ENCODE measurements at places on chromosomes 2 and 18. TPM values are rescaled to one million over a fixed set of nuclear protein-coding genes. Genes with fewer than 3 reads are reported as not detected.

DNA sequence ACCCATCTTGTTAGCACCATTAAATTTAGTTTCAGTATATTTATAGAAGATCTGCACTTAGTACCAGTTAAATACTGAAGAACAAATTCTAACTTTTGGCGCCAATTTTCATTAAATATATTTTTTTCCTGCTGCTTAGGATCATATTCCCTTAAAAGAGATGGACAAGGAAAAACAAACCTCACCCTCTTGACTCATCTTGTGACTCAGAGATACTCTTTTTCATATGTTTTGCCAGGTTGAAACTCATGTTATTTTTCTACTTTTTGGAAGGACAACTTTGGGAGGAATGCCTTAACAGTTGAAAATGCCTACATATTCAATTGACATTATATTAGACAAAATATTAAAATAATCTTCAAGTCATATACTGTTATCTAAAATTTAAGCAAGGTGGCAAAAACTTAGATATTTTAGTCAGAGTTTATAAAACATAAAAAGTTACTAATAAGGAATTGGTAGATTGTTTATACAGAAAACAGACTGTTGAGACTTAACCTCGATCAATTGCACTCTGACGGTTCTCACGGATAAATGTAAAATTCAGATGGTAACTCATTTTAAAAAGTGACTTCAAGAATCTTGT, 36.2 kb downstream of the PNO1 start:
- DNase-seq: no peak

DNA sequence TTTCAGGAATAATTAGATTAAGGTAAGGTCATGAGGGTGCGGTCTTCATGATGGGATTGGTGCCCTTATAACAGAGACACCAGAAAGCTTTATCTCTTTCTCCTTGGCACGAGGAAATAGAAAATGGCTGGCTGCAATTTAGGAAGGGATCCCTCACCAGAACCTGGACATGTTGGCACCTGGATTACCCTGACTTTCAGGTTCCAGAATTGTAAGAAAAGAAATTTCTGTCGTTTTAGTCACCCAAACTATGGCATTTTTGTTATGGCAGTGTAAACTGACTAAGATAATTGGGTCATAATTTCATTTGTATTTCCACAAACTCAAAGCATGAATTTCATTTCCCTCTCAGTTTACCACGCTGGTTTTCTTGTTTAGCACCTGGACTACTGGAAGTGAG, 473.6 kb downstream of the PTH2R start:
- DNase-seq: no peak

GRCh38 chr2:10239561-10239967, 63.1 kb upstream of the HPCAL1 start:
- no peak for DNase-seq

The MTCL1 gene
- 182 TPM for total RNA-seq

- peak; percentile 86 for DNase-seq
Measured at GRCh38 chr18:61893971-61894750, 1.4 kb upstream of the RNF152 start.

The ASTL gene
- total RNA-seq: not detected

DNA sequence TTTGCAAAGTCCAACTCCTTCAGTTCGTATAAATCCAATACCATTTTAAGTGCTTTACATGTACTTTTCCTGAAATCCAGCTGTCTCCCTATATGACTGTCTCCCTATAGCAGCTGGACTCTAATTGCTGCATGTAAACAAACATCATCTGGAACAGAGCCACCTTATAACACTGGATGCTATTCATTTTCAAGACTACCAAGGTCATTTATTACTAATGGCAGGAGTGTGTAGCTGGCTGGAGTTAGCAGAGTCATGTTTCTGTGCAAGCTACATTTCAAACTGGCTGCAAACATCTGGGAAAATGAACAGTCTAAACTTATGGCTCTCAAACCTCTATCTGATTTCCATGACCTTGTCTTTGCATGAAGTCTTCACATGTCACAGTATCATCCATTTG, 575.2 kb downstream of the PIK3C3 start:
- no peak for DNase-seq

DNA sequence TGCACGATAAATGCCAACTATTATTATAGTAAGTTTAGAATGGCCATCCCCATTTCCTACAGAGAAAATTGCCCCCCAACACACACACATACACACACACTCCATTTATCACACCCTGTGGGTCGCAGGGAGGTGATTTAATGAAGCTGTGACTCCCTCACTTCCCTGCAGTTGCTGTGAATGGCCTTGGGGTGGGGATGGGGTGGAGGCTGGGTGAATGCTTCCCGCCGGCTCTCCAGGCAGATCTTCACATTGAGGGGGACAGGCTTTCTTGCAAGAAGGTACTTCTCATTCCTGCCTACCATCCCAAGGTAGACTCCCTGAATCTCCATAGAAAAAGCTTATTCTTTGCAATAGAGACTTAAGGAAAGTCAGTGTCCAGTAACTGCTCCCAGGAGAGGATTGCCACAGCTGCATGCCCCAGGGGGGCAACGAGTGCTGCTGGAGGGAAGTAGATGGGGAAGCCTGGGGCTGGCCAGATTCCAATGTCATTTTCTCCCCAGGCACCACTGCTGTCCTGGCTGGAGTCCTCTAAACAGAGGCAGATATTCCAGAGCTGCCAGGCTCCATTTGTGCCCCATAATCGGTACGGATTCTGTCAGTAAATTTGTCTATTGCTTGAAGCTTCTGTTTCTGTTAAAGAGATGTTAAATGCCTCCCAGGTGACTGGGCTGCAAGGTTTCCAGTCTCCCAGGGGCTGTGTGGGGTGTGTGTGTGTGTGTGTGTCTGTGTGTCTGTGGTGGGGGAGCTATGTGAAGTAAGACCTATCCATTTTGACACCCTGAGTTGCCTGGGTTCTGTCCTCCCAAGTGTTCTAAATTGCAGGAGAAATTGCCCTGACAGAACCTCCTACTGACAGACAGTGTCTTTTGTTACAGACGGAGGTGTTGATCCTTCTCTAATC, 265.5 kb downstream of the SRBD1 start:
- peak; percentile 2 for DNase-seq

- no peak for DNase-seq
Measured at GRCh38 chr2:172859581-172860335, 124.1 kb downstream of the RAPGEF4 start.

DNA sequence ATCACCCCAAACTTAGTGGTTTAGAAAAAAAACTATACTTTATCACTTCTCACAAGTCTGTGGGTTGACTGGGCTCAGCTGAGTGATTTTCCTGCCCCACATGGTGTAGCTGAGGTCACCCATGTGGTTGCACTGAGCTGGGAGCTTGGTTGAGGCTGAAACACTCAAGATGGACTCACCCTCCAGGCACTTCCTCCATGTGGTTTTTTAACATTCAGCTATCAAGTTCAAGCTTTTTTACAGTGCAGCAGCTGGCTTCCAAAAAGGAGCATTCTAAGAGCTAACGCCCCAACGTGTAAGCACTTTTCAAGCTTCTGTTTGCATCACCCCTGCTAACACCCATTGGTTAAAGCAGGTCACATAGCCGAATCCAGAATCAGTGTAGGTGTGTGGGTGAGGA, 105.9 kb upstream of the CREB1 start:
- DNase-seq: no peak

The MRPS5 gene
- total RNA-seq: 54.0 TPM

- DNase-seq: peak; percentile 70
Measured at GRCh38 chr2:67840460-67841068, 222.2 kb downstream of the C1D start.

DNA sequence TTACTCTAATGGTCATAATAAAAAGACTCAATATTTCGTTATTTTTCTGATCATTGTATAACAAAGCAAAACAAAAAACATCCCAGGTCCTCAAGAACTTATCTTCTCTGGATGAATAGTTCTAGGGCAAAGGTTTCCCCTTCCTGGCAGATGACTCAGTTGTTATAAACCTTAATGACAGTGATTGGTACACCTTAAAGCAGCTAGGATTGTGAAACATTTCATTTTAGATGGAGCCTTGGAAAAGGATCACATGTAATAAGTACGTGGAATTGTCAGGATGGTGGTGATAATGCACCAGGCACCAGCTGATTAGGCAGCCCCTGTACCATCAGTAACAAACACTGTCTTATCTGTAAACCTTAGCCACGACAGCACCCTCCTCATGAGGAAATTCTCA, 47.2 kb downstream of the MEP1B start:
- no peak for DNase-seq

DNA sequence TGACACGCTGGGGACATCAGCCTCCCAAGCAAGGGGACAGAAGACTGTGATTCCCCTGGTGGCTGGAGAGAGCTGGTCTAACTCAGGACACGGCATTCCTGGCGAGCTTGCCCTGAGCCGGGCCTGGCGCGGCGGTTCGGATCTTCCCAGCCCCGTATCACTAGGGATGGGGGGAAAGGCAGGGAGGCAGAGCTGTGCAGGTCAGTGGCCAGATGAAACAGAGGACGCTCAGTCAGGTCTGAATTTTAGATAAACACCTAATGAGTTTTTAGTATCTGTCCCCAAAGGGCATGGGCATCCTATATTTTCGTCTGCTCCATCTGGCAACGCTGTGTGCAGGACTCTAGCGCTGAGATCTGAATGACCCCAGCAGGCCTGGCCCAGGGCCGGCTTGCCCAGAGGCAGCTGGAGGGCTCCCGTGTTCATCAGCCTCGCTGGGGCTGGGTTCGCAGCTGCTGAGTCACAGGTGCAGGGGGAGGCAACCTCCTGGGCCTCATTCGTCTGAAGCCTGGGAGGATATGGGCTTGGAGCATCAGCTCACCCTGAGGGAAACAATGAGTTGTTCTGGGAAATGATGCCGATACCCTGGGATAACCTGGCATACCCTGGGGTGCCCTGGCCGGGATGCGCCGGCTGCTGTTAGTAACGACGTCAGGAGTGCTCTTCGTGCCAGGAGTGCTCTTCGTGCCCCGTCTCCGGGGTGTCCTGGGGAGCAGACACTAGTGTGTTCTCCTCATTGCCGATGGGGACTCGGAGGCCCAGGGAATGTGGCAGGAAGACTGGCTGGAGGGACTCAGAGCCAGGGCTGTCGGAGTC, 48.1 kb upstream of the HPCAL1 start:
- no peak for DNase-seq

The CPO gene
- 0.23 TPM for total RNA-seq

GRCh38 chr2:32168513-32168912, 2.8 kb downstream of the SLC30A6 start:
- no peak for DNase-seq

DNA sequence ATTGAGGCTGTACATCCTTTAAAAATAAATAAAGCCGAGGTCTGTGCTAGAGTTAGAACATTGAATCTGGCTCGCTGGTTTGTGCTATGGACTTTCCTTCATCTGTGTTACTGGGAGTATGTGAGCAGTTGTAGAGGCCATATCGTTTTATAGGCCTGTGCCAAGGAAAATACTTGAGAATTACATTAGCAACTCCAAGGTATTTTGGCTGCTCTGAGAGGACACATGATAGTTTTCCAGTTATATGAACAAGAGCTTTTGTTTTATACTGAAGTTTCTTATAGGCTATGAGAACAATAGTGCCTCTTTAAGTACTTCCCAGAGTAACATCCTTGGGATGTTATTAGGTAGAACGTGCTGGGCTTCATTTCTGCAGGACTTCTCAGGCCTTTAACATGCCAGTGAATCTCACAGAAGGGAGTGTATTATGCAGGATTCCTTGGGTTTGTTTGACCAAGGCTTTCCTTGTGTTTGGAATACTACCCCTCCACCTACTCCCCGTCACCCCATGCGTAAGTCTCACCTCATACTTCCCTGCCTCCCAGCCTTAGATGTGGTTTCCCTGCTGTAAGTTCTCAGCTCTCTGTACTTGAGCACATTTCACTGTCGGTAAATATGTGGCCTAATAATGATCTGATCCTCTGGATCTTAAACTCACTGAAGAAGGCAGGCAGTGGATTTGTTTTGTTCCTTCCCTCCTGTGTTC, 21.0 kb downstream of the TCF7L1 start:
- DNase-seq: no peak

- DNase-seq: no peak
Measured at GRCh38 chr18:58756596-58757240, 85.5 kb downstream of the MALT1 start.

The NXPH2 gene
- total RNA-seq: not detected

DNA sequence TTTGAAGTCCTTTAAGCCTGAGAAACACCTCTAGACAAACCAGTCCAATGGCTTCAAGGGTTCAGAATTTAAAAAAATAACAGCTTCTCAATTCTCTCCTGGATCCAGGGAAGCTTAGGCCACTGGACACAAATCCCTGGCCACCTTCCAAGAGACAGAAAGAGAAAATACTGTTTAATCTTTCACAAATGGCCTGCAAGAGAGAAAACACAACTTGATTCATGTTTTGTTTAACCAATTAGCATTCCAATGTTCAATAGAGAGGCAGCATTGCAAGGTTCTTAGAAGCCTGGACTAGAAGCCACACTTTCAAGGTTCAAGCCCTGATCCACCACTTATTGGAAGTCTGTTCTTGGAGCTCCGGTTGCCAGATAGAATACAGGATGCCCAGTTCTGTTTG, 109.0 kb upstream of the PARD3B start:
- no peak for DNase-seq

The NTSR2 gene
- not detected for total RNA-seq

The SGPP2 gene
- total RNA-seq: 44.8 TPM

The ITGB6 gene
- 48.8 TPM for total RNA-seq

The PTPRN gene
- 0.60 TPM for total RNA-seq

The SEPTIN10 gene
- total RNA-seq: 63.1 TPM

- no peak for DNase-seq
Measured at GRCh38 chr2:207505171-207505570, 24.6 kb upstream of the CREB1 start.

The SOX11 gene
- total RNA-seq: 0.03 TPM

GRCh38 chr2:44233450-44234128, 41.7 kb upstream of the SLC3A1 start:
- no peak for DNase-seq

Measured in mucosa of gallbladder (tissue), 1 donor.